NCI-H2107 (cell line): ENCODE measurements at places on chromosomes 5 and 9.
A peak's percentile ranks its signal among the peaks of the same experiment; 100 is the strongest.

DNA sequence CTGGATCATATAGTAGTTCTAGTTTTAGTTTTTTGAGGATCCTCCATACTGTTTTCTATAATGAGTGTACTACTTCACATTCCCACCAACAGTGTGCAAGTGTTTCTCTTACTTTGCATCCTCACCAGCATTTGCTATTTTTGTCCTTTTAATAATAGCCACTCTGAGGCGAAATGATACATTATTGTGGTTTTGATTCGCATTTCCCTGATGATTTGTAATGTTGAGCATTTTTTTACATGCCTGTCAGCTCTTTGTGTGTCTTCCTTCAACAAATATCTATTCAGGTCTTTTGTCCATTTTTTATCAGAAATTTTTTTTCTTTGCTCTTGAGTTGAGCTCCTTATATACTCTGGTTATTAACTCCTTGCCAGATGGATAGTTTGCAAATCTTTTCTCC lies 114.0 kb downstream of the ADAMTSL1 start:
- DNase-seq, result no peak

DNA sequence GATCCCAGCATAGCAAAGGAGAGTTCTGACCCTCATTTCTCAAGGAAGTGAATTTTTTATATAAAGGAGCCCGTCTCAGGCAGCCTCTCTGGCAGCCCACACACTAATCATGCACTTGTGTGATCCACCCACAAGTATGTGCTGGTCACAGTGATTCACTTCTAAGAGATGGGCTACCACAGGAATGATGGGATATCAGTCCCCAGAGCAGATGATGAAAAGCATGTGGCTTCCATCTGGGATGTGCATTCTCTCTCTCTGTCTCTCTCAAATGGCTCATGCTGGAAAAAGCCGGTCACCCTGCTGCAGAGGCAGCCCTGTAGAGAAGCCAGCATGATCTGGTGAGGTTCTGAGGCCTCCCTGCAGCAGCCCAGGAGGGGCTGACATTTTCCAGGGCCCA lies 74.2 kb upstream of the ADCY2 start:
- DNase-seq, result no peak

DNA sequence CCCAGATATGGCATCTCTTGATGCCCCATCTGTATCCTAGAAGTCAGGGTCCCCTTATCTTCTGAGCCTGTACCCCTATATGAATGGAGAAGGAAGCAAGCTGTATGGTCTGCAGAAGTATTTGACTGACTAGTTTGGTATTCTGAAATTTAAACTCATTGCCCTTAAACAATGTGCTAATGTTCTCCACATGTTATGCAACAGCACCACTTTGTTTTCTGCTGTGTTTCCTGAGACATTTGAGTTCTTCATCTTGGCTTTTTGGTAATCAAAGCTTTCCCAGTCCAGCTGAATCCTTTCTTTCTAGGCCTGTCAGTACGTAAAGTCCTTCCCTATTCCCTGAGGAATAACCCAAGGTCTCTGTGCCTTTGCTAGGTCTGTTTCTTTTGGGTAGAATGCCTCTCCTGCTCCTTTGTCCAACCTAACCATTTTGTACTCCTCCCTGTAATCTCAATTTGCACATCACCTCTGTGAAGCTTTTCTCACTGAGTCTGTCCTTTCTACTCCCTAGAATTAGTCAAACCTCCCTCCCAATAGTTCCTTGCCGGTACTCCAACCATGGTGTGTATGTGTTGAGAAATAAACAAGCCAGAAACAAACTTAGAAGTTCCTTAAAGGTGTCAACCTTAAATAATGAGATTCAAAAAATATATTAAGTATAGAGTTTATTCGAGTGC lies 72.1 kb upstream of the HSPB3 start:
- no peak for DNase-seq

DNA sequence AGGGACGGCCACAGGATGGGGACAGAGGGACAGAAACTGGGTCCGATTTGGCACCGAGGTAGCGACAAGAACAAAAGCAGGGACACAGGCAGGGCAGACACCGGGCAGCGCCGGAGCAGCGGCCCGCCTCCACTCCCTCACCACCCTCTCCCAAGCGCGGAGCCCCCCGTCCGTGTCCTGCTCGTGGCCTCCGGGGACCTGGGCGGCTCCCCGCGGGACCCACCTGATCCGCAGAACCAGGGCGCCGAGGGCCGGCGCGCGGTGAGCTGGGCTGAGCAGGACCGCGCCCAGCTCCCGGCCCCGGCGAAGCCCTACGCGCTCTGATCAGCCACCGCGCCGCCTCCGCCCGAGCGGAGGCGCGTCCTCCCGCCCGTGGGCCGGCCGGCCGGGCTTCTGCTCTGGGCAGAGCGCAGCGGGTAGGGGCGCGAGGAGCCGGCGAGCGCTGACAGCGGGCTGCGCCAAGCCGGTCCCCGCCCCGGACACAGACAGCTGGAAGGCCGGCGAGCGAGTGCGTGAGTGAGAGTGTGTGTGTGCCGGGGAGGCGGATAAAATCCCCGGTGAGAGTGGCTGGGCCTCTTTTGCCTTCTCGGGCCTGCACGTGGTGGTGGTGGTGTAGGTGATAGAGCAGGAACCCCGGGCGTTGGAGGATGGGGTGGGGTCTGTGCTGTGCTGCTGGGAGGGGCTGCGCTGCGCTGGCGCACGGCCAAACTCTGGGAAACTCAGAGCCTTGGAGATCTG lies at the start of gene GGTA1:
Gene GGTA1 (minus strand): TSS at position 418 of the 738 bp plus-strand sequence. CDS start 31,922 bp downstream, outside the sequence.
- DNase-seq, result no peak

GRCh38 chr5:82854956-82855355 lies 222.2 kb downstream of the TMEM167A start:
- DNase-seq, result no peak

- DNase-seq, result no peak
Measured at GRCh38 chr5:92560698-92561401, 1020.2 kb downstream of the NR2F1-AS1 start.

GRCh38 chr9:129867136-129868022 lies 32.1 kb downstream of the USP20 start:
- no peak for DNase-seq

GRCh38 chr9:17013010-17013409 lies 121.8 kb upstream of the CNTLN start:
- DNase-seq, result no peak

- DNase-seq, result no peak
Measured at GRCh38 chr5:149940077-149940574, 4.5 kb downstream of the PDE6A start.

DNA sequence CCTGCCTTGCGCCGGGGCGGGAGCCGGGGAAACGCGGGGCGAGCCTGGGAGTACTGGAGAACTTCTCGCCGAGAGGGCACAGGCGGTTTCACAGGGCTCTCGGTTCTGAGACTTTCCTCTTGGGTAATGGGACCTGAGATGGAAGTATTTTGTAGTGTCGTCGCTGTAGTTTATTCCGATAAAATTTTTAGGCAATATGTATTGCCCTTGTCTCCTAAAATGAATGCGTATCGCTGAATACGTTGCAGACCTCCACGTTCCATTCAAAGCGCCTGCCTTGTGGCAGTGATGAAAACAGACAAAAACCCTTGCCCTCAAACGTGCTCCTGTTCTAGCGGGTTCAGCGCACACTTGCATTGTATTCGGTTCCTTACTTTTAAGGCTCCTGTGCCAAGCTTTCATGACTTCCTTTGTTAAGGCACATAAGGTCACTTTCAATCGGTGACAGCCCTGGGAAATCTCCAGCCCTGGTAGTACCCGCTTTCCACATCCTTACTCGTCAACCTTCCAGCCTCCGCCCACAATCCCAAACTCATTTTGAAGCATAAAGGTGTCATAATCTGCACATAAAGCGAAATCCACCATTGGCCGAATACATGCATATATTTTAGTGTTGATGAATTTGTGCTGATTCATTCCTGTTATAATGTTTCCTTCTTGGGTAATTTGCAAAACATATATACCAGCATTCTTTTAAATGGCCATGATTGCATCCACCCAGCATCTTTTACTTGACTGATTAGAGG lies 694 bp downstream of the RMI1 start:
- DNase-seq, result no peak

GRCh38 chr5:101679816-101680215 lies 616.3 kb downstream of the SLCO4C1 start:
- no peak for DNase-seq

- no peak for DNase-seq
Measured at GRCh38 chr9:132894862-132895835, 16.5 kb downstream of the SPACA9 start.

- no peak for DNase-seq
Measured at GRCh38 chr5:172600571-172600970, 40.5 kb upstream of the NEURL1B start.

DNA sequence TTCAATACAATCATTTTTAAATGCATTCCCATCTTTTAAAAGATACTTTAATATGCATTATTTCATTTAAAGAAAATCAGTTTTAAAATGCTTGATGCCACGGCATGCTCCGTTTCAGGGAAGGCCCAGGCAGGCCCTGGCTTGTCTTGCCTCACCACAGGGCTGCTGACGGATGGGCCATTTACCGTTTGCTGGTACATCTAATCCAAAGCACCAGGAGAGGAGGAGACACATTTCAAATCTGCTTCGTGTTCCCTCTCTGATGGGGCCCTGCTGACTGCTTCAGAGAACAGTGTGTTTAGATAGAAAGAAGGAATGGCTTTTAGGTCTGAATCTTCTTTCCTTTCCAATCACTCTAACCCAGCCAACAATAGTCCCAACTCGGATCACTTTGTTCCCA lies 185.2 kb downstream of the DCP2 start:
- DNase-seq, result no peak

GRCh38 chr5:142437563-142437962 lies 112.7 kb upstream of the SPRY4 start:
- DNase-seq, result no peak

GRCh38 chr5:1013238-1013947 lies 4.8 kb downstream of the NKD2 start:
- no peak for DNase-seq

DNA sequence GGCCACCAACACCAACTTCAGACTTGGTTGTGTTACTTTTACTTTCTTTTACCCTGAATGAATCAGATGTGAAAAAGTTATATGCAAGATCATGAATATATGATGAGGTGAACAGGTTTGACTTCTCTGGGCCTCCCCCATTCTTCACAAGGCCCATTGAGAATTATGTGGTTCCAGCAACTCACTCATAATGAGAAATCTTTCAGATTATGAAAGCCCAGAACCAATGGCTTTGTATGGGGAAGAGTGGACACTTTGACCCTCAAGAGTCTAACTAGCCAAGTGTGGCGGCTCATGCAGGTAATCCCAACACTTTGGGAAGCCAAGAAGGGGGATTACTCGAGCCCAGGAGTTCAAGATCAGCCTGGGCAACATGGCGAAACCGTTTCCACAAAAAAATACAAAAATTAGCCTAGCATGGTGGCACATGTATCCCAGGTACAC lies 16.1 kb upstream of the LNPEP start:
- no peak for DNase-seq

DNA sequence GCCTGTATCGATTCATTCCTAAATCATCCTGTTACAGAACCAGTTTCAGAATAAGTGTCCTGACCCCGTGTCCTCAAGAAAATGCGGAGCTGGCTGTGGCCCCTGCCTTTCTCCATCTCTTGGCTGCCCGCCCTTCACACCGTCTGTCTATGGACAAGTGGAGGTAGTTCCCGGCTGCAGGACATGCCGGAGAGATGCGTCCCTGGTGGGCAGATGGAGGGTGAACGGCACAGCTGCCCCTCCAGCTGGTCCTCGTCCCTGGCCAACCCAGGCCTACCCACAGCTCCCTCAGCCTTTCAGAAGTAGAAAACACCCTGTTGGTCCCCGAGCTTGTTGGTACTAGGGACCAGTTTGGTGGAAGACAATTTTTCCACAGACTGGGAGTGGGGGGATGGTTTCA lies 14.8 kb upstream of the EXOC3 start:
- DNase-seq, result no peak

GRCh38 chr9:129483415-129484351 lies 137.2 kb downstream of the C9orf50 start:
- DNase-seq, result no peak

GRCh38 chr5:72209147-72210115 lies 102.2 kb downstream of the MAP1B start:
- DNase-seq, result peak; percentile 20

- DNase-seq, result no peak
Measured at GRCh38 chr9:81814401-81814793, 113.8 kb upstream of the SPATA31D4 start.

GRCh38 chr5:163310997-163311396 lies 126.4 kb upstream of the CCNG1 start:
- DNase-seq, result no peak

- no peak for DNase-seq
Measured at GRCh38 chr5:11415751-11416150, 488.5 kb downstream of the CTNND2 start.

- DNase-seq, result no peak
Measured at GRCh38 chr9:111051400-111051799, 13.1 kb upstream of the LPAR1 start.

DNA sequence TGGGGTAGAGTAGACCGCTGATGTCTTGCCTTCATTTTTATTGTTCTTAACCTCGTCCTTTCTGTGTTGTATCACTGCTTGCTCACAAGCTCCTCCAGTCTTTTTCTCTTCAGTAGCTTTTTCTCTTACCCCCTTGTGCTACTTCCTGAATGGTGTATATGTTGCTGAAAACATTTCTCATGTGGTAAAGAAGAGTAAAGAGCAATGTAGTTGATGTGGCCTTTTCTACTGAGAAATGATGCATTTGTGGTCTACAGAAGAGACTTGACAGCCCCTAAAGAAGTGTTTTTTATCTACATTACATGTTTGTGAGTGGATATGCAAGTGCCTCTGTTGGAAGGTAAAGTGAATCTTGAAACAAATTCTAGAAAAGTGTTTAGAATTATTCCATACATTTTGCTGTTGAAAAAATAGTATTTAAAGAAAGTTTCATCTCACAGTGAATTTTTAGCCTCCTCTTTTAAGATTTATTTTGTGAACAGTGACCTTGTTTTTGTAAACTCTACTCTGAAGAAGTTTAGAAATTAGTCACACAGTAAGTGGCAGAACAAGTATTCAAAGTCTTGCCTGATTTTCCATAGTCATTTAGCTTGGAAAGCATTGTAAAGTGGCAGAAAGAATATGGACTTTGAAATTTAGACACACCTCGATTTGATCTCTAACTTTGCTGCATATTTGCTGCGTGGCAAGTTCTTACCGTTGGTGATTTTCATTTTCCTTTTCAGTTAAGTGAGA lies 17.4 kb downstream of the CDC42SE2 start:
- no peak for DNase-seq

GRCh38 chr5:120017513-120017912 lies 388.2 kb downstream of the FAM170A start:
- DNase-seq, result no peak

DNA sequence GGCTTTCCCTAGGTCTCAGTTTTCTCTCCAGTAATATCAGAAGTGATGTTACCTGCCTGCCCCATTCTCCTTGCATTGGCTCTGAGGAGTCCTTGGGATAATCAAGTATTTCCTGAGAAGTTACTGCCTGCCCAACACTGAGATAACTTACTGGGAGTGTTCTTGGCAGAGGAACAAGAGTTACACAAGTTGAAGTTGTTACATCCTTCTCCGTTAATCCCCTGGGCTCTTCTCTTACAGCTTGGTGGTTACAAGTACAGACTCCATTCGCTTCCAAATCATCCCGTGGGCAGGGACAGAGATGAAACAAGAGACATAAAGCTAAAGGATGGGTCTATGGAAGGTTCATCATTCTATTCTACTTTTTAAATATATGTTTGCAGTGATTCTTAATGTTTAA lies 74.1 kb upstream of the SAP30L start:
- DNase-seq, result no peak
